ENCODE measurements at places on chromosomes 16 and 17.

DNA sequence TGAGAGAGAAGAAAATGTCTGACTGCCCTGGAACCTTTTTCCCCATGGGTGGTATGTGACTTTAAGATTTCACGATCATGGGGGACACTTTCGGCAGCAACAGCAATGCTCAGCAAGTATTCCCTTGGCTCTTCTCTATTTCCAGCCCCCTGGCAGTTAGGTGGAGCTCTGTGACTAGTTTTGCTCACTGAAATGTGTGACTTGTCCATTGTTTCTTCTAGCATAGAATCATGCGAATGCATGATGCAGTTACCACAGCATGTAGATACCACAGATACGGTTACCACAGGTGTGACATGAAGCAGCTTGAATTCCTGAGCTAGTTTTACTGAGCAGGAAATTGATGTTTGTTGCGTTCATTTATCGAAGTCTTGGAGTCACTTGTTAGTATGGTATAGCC, 1034.5 kb upstream of the EEF2KMT start:
- no peak for DNase-seq

- peak; percentile 17 for DNase-seq
Measured at GRCh38 chr17:35809855-35810461, 674 bp downstream of the TAF15 start.

DNA sequence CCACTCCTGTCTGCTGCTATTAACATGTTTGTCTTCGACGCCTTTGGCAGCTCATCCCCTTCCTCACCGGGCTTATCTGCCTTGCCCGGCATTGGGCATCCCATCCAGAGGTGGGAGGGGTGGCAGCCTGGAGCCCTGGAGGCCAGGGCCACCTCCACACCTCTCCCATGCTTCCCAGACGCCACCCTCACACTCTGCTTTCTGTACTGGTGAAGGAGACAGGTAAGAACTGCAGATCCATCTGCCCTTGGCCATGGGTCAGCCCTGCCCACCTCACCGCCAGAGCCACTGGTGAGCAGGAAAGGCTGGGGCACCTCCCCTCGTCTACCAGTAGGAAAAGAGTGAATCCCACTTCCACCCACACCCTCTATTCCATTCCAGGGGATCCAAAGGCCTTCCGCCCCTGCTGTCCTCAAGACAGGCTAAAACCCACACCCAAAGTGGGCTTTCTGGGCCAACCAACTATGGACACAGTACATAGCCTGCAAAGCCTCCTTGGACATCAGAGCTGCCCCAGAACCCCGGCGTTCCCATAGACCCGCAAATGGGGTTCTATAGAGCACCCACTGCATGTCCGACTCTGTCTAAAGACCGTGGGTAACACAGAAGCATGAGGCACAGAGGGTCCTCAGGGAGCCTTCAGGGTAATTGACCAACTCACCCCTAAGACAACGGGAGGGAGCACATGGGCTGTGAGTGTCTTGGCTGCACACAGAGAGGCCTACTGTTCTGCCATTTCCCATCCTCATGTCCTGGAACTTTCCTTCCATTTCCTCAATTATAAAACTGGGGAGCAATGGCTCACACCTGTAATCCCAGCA, 23.4 kb upstream of the RBFOX3 start:
- no peak for DNase-seq

DNA sequence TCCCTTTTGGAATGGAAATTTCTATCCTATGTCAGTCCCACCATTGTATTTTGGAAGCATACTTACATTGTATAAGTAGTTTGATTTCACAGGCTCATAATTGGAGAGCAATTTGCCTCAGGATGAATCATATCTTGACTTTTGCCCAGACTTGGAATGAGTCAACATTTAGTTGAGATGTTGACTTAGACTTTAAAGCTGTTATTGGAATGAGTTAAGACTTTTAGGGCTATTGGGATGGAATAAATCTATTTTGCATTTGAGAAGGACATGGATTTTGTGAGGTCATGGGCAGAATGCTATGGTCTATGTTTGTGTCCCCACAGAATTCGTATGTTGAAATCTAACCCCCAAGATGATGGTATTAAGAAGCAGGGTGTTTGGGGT, 12.2 kb upstream of the ZNF594 start:
- no peak for DNase-seq

GRCh38 chr17:17179371-17179827, 26.7 kb downstream of the PLD6 start:
- no peak for DNase-seq

DNA sequence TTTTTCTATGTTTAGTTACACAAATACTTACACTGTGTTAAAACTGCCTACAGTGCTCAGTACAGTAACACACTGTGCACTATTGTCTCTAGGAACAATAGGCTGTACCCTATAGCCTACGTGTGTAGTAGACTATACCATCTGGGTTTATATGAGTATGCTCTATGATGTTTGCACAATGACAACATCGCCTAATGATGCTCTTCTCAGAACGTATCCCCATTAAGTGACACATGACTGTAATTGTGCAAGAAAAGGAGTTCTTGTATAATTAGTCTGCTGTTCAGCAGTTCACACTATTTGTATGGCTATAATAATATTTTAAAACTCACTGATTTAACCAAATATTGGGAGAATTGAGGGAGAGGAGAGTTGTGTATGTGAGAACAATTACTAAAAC, 173.7 kb downstream of the TRIM37 start:
- DNase-seq = no peak

- DNase-seq = no peak
Measured at GRCh38 chr17:1485423-1486376, 6.8 kb downstream of the MYO1C start.

DNA sequence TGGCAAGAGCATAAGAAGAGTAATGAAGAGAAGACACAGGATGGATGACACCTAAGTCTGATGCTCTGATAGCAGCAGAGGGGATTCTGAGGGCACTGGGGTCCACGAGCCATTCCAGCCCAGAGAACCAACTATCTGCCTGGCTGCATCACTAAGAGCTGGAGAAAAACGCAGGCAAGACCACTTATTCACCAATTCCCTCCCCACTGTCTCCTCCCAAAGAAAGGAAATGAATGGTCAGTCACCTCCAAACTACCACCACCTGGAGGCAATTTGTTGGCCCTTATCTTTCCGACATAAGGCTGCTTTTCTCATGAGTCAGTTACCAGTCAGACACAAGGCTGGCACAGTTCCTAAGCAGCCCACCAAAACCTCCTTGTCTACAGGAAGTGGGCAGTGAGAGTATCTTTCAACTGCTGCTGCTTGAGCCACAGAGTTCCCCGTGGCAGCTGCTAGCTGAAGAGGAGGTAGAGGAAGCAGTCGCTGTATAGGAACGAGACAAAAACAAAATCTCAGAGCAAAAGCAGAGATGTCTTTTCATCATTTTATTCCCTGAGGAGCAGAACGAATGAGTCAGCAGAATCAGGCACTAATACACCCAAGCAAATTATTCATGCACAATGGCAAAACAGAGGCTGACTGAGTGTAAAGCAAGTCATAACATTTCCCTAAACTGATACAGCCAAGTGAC, 111.1 kb downstream of the SMG6 start:
- no peak for DNase-seq

- no peak for DNase-seq
Measured at GRCh38 chr17:72176951-72177660, 56.3 kb downstream of the SOX9 start.

- DNase-seq = no peak
Measured at GRCh38 chr17:3990386-3991127, 26.3 kb upstream of the ATP2A3 start.

GRCh38 chr16:66332634-66333610, 33.6 kb upstream of the CDH5 start:
- no peak for DNase-seq

- no peak for DNase-seq
Measured at GRCh38 chr16:56880176-56880575, 15.2 kb downstream of the SLC12A3 start.

DNA sequence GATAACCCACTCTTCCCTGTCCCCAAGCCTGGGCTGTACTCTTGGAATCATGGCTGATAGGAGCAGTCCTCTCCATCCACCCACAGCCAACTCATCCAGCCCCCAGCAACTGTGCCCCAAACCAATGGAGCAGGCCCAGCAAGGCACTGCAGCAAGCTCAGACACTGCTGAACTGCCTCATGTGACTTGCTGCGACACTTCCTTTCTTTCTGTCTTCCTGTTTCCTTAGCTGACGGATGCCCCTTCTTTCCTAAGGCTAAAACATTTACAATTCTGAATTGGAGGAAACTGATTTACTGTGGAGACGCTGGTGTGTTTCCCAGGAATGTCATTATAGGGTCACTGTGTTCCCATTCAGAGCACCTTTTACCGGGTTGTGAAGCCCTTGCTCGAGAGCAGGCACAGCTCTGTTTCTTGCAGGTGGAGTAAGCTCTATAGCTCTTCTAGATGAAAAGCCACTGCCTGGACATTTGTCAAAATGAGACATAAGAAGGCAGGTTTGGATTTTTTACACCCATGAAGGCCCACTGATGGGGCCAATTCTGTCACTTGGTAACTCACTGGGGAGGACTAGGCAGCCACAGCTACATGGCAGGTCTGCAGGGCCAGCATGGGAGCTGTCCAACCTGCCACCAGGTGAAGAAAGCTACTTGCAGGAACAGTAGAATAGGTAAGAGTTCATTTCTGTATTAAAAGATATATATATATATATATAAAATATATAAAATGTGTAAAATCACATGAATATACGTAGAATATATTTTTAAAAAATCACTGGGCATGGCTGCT, 27.4 kb downstream of the TMEM11 start:
- DNase-seq = no peak

Data from hematopoietic multipotent progenitor cell treated with erythropoietin and hydrocortisone succinate and interleukin-3 and kit ligand, for 15 days (in vitro differentiated cells).